ENCODE measurements at places on chromosomes 1 and 21.

DNA sequence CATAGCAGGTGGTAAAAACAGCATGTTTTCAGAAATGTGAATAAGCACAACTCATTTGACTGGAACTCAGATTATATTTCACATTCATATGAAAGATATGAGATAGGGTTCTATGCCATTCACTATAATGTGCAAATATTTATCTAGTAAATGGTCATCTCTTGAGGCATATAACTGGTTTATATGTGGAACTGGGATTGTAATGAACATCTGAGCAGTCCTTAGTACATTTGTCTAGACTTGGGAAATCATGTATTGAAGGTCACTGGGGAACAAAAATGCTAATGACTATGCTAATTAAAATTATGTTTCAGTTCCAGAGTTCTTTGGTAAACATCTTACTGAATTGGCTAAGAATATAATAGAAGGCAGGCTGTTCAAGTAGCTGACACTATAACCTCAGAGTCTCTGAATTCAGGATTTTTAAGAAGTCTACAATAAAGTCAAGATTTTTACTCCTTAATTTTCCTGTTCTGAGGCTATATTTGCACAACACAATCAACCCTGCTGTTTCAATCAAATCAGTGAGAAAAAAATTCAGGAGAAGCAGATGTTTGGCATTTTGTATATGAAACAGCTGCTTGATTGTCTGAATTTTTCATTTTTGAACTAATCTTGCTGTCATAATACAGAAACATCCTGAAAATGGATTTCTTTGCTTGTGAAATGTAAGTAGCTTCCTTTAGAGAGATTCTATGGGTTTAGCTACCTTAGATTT is 244.8 kb upstream of the RGS18 start:
- DNase-seq: peak; percentile 2

DNA sequence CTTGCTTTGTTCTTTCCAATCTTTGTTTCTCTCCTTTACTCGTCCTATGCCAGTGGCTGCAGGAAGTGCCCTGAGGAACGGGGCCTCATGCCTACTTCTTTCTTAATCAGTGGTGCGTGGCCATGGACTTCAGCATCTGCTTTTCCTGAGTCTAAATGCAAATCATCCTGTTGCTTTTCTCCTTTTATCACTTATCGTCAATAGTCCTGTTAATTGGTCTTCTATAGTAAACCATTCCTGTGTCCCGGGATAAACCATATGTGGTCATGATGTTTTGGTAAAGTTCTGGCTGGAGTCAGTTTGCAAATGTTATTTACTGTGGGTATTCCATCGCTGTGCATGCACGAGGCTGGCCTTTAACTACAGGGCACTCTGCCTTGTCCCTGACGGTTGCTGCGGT is 47.5 kb downstream of the AGPAT3 start:
- DNase-seq: no peak

GRCh38 chr1:23908453-23909341 is 4.5 kb downstream of the CNR2 start:
- DNase-seq: no peak

DNA sequence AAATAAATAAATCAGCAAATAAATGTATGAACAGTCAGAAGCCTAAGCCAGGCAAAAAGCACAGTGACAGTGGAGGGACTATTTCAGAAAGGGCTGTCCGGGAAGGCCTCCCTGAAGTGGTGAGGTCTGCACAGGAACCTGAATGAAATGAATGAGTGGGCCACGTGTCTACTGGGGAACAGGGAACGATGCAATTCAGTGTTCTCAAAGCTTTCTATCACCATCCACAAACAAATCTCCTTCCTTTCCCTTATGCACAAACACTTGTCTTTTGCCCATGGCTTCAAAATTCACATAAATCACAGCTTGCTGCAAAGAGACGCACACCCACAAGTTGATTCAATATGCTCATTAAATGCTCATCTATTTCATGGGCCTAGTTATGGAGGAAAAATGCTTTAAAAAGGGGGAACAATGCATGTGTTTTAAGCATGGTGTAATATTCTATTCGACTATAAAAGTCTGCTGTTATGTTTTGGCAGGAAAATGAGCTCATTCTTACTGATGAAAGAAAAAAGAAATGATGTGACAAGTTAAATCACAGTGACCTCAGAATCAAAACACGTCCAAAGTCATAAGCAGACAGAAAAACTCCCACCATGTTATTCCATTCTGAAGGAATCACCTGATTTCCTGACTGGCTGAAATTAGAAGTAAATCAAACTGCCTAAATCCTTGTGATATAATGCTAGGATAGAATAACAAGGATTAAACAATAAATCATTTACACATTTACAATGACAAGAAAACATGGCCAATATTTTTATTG is 21.6 kb downstream of the URB1 start:
- peak; percentile 44 for DNase-seq

GRCh38 chr21:42583477-42584295 is 69.7 kb upstream of the PDE9A start:
- no peak for DNase-seq

DNA sequence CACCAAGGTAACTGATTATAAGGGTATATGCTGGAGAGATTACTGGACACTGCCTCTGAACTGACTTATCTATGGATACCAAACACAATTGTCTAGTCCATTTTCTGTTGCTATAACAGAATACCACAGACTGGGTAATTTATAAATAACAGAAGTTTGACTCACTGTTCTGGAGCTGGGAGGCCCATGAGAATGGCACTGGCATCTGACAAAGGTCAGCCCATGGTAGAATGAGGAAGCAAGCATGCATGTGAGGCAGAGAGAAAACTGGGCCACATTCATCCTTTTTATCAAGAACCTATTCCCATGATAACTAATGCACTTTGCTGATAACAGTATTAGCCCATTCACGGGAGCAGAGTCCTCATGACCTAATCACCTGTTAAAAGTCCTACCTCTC is 37.4 kb downstream of the FCER1A start:
- peak; percentile 1 for DNase-seq

DNA sequence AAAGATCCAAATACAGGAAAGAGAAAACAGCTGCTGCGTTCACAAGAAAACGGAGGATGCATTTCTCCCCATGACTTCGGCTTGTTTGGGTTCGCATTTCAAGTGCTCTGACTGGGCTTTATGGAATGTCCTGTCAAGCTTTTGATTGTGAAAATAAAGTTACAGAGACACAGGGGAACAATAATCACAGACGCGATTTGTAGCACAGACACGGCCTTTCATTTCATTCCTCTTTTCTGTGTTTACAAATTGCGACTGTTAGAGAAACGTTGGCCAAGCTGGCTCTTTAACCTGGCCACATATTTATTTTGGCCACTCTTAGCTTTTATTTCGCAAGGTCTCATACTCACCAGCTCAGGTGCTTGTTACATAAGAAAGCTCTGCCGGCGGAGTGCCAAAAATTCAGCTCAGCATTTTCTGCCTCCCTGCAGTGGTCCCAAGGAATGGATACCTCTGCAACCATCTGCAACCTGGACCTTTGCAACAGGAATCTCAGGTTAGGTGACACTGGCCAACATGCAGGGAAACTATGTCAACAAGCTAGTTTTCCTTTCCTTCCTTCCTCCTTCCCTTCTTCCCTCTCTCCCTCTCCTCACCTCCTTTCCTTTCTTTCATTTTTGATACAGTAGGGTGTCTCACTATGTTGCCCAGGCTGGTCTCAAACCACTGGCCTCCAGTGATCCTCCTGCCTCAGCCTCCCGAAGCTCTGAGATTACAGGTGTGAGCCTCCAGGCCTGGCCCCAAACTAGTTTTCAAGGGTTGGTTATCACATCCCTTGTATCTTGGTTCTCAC is 58.2 kb upstream of the SLC45A1 start:
- DNase-seq: peak; percentile 91

DNA sequence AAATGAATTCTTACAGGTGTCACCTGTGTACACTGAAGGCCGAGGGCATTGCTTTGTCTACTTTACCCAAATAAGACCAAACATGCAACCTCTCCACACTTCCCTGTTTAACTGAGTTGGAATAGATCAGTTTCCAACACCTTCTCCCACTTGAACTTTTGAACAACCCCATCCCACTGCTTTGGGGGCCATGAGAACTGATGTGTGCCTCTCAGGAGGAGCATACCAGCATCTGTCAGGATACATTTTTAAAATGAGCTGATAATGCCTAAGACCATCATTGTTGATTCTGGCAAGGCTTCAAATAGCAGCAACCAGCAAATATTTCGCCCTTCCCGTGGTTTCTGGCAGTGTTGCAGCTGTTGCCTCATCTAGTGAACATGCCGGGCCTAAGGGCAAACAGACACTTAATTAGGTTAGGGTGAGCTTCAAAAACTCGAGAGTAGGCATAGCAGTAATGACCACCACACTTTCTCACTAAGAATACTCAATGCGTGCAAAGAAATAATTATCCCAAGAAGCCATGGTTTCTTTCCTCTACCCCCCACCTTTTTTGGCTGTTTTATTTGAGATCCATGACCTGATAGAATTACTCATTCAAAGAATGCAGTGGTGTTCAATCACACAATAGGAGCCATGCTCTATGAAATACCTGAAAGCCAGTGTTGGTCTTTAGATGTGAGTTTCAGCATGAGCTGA is 63.7 kb downstream of the MAP10 start:
- peak; percentile 96 for DNase-seq

- no peak for DNase-seq
Measured at GRCh38 chr1:207069061-207069460, 16.0 kb downstream of the PFKFB2 start.

- no peak for DNase-seq
Measured at GRCh38 chr1:209434631-209435217, 148.8 kb upstream of the CAMK1G start.

- peak; percentile 81 for DNase-seq
Measured at GRCh38 chr1:117284399-117285215, 73.9 kb upstream of the VTCN1 start.

GRCh38 chr1:14500041-14500440 is 98.4 kb upstream of the KAZN start:
- no peak for DNase-seq

- no peak for DNase-seq
Measured at GRCh38 chr1:183991348-183991747, 46.2 kb downstream of the COLGALT2 start.

DNA sequence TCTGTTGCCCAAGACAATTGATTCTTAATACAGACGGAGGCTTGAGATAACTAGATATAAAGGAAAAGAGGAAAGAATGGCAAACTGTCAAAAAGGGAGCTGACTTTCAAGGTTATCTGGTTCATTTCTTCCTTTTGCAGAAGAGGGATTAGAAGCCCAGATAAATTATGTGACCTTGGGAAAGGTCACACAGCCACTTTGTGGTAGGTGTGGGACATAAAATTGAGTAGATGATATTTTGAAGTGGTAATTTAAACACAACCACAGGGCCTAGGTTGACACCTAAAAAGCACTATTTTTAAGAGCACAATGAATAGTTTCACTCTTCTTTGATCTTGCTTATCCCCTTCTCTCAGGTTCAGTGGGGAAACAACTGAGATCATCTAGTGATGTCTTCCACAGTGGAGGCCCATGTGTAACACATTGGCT is 16.9 kb upstream of the KIAA0040 start:
- DNase-seq: no peak

DNA sequence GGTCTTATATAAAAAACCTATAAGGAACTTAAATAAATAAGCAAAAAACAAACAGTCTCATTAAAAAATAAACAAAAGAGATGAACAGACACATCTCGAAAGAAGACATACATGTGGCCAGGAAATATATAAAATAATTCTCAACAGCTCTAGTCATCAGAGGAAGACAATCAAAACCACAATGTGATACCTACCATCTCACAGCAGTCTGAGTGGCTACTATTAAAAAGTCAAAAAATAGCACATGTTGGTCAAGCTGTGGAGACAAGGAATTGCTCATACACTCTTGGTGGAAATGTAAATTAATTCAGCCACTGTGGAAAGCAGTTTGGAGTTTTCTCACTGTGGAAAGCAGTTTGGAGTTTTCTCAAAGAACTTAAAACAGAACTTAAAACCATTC is 100.3 kb upstream of the ADAMTS5 start:
- DNase-seq: no peak

DNA sequence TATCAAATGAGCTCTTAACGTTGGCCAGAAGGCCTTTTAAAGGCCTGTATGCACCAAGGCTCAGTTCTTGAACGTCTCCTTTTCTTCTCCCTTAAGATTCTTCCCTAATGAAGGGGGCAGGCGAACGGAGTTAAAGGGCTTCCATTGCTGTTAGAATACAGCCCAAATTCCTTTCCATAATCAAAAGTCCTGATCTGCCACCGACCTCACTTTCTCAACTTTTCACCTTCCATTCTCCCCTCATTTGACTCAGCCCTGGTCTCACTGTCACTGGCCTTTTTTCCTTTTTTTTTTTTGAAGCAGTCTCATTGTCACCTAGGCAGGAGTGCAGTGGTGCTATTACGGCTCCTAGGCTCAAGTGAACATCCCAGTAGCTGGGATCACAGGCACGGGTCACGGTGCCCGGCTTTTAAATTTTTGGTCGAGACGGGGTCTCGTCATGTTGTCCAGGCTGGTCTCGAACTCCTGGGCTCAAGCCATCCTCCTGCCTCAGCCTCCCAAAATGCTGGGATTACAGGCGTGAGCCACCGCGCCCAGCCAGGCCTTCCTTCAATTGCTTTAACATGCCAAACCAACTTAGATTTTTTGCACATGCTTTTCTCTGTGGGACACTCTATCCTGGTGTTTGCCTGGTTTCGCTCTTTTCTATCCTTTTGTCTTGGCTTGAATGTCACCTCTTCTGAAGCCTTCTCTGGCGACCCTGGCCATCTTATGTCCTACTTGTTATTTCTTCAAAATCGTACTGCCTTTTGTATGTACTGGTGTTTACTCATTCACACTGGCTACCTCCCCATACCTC is 612 bp upstream of the CMPK1 start:
- DNase-seq: no peak

DNA sequence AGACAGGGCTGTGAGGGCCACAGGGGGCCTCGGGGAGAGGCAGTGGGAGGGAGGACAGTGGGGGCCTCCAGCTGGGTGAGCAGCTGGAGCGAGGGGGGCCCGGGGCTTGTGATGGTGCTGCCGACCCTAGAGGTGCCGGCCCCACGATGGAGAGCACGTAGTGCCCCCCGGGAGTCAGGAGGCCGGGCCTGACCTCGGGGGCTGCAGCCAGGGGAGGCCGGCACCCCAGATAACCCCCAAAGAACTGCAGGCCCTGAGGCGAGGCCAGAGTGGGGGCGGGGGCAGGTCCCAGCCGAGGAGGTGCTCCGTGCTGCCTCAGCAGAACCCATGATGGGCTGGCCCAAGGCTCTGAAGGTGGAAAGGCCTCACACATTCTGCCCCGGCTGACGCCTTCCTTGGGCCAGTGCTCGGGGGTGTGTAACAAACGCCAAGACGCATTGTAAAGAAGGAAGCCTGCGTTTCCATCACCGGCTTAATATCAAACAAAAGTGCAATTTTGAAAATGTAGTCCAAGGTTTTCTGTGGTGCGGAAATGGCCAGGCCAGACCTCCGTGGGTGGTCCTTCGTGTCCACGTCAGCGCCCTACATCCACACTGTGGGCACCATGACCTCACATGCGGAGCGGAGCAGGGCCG is 55.2 kb downstream of the COL6A1 start:
- DNase-seq: no peak

- peak; percentile 95 for DNase-seq
Measured at GRCh38 chr1:19450811-19451515, 34.4 kb downstream of the CAPZB start.

- DNase-seq: no peak
Measured at GRCh38 chr1:233082778-233083550, 132.6 kb downstream of the NTPCR start.
